ENCODE measurements at places on chromosomes 11 and 22.
A peak's percentile ranks its signal among the peaks of the same experiment; 100 is the strongest.

DNA sequence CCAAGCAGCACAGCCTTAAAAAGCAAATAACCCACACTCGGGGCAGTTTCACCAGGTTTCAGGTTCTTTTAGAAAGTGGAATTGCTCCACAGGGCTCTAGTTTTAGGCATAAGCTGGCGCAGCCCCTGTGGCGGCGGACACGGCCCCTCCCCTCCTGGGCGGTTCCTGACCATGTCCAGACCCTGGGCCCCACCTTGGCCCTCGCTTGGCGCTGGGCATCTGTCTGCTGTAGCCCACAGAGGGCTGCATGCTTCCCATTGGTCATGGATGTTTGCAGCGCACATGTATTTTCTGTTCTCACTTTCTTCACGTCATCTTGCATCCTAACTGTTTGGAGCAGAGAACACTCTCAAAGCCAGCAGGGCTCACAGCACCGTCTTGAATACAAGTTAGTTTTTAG is 244.3 kb downstream of the BRD1 start:
- DNase-seq, result no peak

GRCh38 chr11:7851391-7851790 is 54.6 kb upstream of the OR5P2 start:
- DNase-seq, result no peak

- no peak for DNase-seq
Observed at GRCh38 chr11:64673279-64673678, 49.7 kb downstream of the NRXN2 start.

DNA sequence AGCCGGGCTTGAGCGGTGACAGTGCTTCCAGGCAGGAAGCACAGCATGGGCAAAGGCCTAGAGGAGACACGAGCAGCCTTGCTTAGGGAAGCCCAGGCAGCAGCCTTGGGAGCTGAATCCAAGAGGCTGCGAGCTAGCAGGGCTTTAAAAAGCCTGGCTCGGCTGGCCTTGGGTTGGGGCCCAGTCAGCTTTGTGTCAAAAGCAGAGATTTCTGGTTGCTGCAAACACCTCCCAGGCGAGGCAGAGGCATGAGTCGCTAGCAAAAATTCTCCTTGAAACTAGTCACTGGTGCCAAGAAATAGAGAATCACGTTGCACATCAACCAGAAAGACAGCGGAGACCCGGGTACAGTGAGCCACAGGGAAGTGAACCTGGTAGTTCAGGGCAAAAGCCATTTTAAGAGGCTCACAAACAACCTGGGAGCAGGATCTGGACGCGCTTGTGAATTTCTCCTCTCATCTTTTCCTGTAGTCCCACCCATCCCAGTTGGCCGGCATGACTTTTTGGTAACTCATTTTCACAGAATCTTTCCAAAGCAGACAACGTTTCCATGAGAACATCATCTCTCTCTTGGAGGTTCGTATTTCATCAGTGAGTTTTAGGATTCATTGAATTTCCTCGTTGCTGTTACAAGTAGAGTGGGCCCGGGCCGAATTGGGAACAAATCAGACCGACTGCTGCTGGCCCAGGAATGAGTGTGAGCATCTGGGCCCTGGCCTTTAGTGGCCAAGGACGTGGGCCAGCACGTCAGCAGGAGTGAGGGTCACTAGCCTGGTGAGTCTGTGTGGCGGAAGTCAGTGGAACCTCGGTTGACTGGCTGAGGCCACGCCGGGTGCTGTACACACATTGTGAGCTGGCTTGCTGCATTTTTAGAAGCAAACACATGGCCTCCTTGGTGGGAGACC is 16.4 kb upstream of the FGF4 start:
- peak; percentile 66 for DNase-seq

GRCh38 chr22:28187612-28188011 is 268.6 kb upstream of the PITPNB start:
- DNase-seq, result no peak

GRCh38 chr11:125463590-125464269 is 32.3 kb downstream of the FEZ1 start:
- DNase-seq, result no peak

DNA sequence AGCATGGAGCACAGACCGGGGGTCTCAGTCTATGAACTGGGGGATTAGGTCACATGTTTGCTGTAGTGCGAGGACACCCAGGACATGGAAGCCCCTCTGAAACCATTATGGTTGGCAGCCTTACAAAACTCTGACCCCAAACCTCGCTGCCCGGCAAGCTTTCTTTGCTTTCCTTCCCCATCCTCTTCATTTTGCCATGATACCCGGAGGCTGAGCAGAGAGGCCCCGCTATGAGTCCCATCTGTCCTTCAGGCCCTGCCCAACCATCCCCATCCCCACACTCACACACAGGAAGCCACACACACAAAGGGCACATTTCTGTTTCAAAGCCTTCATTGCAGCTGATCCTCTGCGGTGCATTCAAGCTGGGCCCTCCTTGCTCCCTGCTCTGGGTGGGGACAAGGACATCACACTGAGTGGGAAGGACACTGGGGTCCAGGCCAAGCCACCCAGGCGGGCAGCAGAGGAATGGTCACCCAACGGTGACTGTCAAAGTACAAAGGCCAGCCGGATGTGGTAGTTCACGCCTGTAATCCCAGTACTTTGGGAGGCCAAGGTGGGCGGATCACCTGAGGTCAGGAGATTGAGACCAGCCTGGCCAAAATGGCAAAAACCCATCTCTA is 176.5 kb downstream of the CTTN start:
- no peak for DNase-seq

DNA sequence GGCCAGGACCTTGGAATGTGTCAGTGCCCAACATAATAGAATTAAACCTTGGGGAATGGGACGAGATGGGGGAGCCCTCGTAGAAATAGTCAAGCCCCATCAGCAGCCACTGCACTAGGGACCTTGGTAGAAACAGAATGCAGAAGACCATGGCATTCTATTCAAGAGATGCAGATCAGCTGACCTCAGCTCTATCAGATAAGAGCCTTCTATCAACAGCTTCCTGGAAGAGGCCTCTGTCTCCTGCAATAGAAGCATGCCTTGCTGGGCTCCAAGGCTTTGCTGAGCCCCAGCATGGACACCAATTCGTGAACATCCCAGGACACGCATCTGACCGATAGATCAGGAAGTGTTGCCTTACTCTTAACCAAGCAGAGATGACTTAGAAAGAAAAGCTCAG is 27.5 kb upstream of the FLI1 start:
- no peak for DNase-seq

DNA sequence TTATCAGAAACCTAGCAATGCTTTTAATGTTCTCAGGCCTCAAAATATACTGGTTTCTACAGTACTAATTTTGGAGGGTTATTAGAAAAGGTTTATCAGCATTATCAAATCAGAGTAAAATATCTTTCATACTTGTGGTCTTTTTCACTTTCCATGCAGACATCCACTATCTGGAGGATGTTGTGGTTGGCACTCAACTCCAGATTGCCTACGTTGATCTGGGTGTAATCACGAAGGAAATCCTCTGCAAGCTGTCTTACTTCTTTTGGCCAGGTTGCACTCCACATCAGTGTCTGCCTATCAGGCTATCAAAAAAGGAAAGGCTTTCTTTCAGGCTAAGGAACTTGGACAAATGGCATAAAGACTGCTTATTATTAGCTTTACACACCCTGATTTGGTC is 11.6 kb downstream of the DDX17 start:
- DNase-seq, result no peak

- peak; percentile 46 for DNase-seq
Observed at GRCh38 chr11:86245369-86246292, 1.1 kb downstream of the EED start.

GRCh38 chr11:23455321-23455891 is 595.1 kb upstream of the CCDC179 start:
- DNase-seq, result no peak

DNA sequence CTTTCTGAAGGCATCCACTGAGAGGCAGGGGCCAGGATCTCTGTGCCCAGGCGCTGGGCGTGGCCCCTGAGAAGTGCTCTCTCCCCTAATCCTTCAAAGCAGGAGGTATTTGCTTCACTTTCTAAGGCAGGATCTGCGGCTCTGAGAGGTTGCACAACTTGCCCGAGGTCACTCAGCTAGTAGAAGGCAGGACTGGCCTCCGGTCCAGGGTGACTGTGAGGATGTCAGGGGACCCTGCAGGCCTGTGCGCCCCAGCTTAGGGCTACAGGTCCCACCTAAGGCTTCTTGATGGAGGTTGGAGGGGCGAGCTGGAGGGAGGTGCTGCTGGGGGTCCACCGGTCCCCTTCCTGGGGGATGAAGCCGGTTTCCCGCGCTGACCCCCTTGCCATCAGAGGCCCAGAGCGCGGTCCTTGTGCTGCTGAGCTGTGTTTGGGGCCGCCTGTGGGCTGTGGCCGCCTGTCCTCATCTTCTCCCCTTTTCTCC is 979 bp downstream of the SMIM38 start:
- peak; percentile 24 for DNase-seq

DNA sequence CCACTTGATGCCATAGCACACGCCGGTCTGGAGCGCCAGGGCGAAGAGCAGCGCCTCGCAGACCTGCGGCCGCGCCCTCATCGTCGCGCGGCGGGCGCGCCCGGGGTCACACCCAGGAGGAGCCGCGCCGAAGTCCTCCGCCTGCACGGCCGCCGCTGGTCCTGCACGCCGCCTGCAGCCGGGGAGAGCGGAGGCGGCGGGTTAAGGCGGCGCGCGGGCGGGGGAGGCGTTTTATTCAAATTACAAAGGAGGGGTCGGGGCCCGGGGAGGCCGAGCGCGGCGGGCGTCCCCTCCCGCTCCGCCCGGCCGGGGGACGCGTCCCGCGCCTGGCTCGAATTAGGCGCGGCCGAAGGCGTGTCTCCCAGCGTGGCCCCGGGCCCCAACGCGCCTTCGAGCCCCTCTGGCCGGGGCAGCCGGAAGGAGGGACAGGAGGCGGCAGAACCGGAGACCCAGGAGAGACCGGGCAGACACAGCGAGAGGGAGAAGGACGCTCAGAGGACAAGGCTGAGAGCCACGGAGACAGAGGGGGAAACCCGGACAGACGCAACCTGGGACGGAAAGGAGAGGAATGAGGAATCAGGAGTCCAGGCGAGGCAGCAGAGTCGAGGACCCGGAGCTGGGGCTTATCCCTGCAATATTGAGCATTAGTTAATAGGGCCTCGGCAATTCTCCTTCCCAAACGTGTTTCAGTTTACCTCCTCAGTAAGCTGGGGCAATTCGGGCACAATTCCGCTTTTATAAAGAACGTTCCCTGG is at the start of gene WNT11:
Gene WNT11, minus strand, starts transcription at position 176 of the 755 bp plus-strand sequence. Its CDS starts 95 bp downstream, at position 81.
- DNase-seq, result peak; percentile 40

- no peak for DNase-seq
Observed at GRCh38 chr11:74471668-74472429, 4.5 kb upstream of the KCNE3 start.

- no peak for DNase-seq
Observed at GRCh38 chr11:134412203-134413042, at the start of gene B3GAT1. Gene B3GAT1, minus strand, starts transcription at chr11:134412242. Its CDS starts 24,583 bp downstream, at chr11:134387659.

DNA sequence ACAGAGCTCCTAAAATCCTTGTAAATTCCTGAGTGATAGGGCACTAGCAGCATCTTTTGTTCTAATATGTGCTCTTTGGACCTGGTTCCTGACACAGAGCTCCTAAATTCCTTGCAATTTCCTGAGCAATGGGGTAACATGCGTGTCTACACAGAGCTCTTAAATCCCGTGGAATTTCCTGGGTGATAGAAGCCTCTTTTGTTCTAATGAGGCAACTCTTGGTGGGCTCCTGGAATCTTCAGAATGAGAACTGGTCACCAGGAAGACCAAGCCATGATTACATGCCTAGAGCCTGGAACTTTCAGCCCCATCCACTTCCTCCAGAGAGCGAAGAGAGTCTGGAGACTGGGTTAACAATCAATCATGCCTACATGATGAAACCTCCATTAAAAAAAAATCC is 19.0 kb downstream of the RSF1 start:
- DNase-seq, result no peak

DNA sequence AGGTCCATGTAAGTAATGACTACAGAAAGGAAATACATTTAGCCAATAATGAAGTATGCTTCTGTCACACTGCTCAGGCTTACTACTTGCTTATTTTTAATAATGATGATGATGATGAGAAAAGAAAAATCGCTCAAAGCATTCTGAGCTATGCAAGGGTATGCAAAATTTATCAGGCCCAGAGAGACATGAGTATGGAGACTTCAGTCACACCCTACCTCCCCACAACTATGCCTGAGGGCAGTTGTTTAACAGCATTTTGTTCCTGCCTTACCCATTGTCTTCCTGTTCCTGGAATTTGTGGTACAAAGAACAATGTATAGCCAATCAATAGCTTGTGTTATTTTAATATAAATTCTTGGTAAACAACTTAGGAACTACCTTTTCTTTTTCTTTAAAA is 232.6 kb upstream of the ZBED5 start:
- no peak for DNase-seq

- DNase-seq, result peak; percentile 59
Observed at GRCh38 chr11:125128450-125128849, 17.0 kb upstream of the TMEM218 start.
